Prostate gland (tissue), 2 donors: ENCODE measurements at places on chromosomes 4 and X.

- no peak for DNase-seq
- peak overlapping the region; percentile 97 for H3K27ac ChIP-seq
- no peaks in the 10 kb centered on the region for H3K27me3 ChIP-seq
- H3K36me3 ChIP-seq, result no peaks in the 10 kb centered on the region
- H3K4me3 ChIP-seq, result peak overlapping the region; percentile 73
Observed at GRCh38 chrX:49041744-49042580, 1.2 kb downstream of the TFE3 start.

- no peak overlapping the region for H3K4me3 ChIP-seq
- no peak overlapping the region for H3K27ac ChIP-seq
- H3K4me1 ChIP-seq, result no peaks in the 10 kb centered on the region
- DNase-seq, result no peak
- H3K36me3 ChIP-seq, result no peaks in the 10 kb centered on the region
- H3K27me3 ChIP-seq, result no peaks in the 10 kb centered on the region
Observed at GRCh38 chr4:36587909-36588472, 306.6 kb downstream of the DTHD1 start.

GRCh38 chrX:5236096-5236495 lies 992.6 kb downstream of the NLGN4X start:
- no peak overlapping the region for H3K27ac ChIP-seq
- H3K4me1 ChIP-seq, result no peaks in the 10 kb centered on the region
- H3K27me3 ChIP-seq, result no peaks in the 10 kb centered on the region
- DNase-seq, result no peak
- H3K4me3 ChIP-seq, result no peak overlapping the region

- no peak for DNase-seq
- H3K27me3 ChIP-seq, result peaks cover 28% of the 10 kb centered on the region
- H3K27ac ChIP-seq, result no peak overlapping the region
- H3K4me1 ChIP-seq, result no peaks in the 10 kb centered on the region
Observed at GRCh38 chr4:108170631-108171338, 2.1 kb upstream of the LEF1 start.

DNA sequence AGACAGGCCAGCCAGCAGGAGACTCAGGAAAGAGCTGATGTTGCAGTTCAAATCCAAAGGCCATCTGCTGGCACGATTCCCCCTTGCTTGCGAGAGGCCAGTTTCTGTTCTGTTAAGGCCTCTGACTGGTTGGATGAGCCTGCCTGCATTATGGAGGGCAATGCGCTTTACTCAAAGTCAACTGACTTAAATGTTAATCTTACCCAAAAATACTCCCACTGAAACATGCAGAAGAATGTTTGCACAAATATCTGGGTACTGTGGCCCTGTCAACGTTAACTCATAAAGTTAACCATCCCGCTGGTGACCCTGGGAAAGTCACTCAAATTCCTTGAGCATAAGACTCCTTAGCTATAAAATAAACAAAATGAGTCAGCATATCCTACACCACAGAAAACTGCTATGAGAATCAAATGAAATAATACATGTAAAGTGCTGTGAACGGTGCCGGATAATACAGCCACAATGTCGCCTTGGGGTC lies 326.4 kb downstream of the EVC2 start:
- no peak overlapping the region for H3K4me3 ChIP-seq
- DNase-seq, result no peak
- no peaks in the 10 kb centered on the region for H3K36me3 ChIP-seq
- no peak overlapping the region for H3K27ac ChIP-seq

- peak within 1 kb of the TSS; percentile 35 for H3K4me3 ChIP-seq
- no peak within 1 kb of the TSS for H3K27ac ChIP-seq
- no peak for DNase-seq
- no peaks in the 10 kb centered on the region for H3K36me3 ChIP-seq
- no peaks in the 10 kb centered on the region for H3K4me1 ChIP-seq
- H3K27me3 ChIP-seq, result no peaks in the 10 kb centered on the region
Observed at GRCh38 chrX:129654652-129655546, at the start of gene APLN. TSS of gene APLN (minus strand) at chrX:129654956. CDS start at chrX:129654630, 326 bp downstream.

DNA sequence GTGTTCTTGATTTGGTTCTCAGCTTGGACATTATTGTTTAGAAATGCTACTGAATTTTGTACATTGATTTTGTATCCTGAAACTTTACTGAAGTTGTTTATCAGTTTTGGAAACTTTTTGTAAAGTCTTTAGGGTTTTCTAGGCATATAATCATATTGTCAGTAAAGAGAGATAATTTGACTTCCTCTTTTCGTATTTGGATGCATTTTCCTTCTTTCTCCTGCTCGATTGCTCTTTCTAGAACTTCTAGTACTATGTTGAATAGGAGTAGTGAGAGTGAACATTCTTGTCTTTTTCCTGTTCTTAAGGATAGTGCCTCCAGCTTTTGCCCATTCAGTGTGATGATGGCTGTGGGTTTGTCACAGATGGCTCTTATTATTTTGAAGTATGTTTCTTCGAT lies 24.1 kb downstream of the TMPRSS11A start:
- H3K27ac ChIP-seq, result no peak overlapping the region
- no peaks in the 10 kb centered on the region for H3K36me3 ChIP-seq
- no peaks in the 10 kb centered on the region for H3K27me3 ChIP-seq
- H3K4me3 ChIP-seq, result no peak overlapping the region

- no peak overlapping the region for H3K4me3 ChIP-seq
- H3K4me1 ChIP-seq, result no peaks in the 10 kb centered on the region
- no peak overlapping the region for H3K27ac ChIP-seq
Observed at GRCh38 chr4:102560571-102561341, 59.6 kb downstream of the NFKB1 start.

DNA sequence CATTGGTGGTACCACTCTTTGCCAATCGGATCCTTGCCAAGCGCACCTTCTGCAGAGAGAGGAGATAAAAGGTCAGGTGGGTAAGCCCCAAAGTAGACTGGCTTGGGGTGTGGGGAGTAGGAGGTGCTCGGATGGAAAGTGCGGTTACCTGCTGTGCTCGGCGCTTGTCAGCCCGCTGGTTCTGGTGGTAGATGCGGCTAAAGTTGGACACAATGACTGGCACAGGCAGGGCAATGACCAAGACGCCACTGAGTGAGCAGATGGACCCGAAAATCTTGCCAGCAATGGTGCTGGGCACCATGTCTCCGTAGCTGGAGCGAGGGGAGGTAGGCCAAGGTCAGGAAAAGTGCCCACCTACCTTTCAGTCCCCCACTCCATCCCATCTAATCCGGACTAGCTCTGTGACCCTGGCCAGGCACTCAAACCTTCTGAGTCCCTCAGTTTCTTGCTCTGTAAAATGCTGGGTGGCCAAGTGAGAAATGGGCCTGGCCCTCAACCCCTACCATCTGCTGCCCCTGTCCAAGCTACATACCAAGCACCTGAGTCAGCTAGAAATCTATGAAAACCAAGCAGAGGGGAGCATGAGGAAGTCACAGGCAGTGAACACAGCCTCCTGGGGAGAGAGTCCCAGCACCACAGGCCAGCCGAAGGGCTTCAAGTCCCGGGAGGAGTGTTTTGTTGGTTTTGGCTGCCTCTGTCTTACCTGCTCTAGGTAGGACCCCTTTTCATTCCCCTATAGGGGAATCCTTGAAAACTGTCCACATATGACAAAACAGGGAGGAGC lies 4.7 kb downstream of the KCND1 start:
- no peaks in the 10 kb centered on the region for H3K36me3 ChIP-seq
- no peaks in the 10 kb centered on the region for H3K27me3 ChIP-seq
- no peak overlapping the region for H3K4me3 ChIP-seq
- no peak overlapping the region for H3K27ac ChIP-seq

DNA sequence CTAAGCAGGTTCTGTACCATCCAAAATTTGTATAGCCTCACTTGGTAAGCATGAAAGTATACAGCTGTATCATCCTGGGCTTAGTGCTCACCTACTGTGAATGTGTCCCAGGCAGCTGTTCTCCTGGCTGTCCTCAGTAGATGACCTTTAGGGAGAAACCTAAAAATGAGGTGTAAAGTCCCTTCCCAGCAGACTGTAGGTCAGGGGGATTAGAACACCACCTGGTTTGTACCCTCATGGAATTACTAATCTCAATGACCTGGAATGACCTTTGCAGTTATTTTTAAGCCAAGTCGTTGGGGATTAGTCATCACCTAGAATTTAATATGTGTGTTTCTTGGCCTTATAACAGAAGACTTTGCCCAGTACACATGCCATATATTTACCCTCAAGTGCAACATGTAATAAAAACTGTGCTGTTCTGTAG lies 39.1 kb upstream of the MBTPS2 start:
- no peaks in the 10 kb centered on the region for H3K4me1 ChIP-seq
- no peaks in the 10 kb centered on the region for H3K27me3 ChIP-seq
- DNase-seq, result peak; percentile 4
- H3K36me3 ChIP-seq, result no peaks in the 10 kb centered on the region
- H3K27ac ChIP-seq, result no peak overlapping the region

DNA sequence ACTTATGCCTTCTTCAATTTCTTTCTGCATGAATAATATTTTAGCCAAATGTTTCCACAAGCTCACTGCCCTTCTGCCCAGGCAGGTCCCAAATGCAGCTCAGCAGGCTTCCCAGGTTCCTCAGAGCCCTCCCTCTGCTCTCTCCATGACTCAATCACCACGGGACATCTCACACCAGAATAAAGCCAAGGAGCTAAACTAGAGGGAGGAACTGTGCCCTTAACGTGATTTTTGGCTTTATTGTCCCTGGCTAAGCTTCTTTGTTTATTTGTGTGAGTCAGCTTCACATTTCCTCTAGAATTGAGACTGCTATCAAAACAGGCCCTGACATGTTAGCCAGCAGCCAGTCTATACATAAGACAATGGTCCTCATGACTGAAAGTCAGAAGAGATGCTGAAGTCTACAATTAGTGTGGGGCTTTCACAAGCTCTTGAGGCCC lies 186.4 kb upstream of the GALNT7 start:
- DNase-seq, result peak; percentile 86
- no peaks in the 10 kb centered on the region for H3K36me3 ChIP-seq
- H3K4me1 ChIP-seq, result no peaks in the 10 kb centered on the region
- H3K4me3 ChIP-seq, result no peak overlapping the region
- no peaks in the 10 kb centered on the region for H3K27me3 ChIP-seq

- H3K27ac ChIP-seq, result no peak overlapping the region
- H3K27me3 ChIP-seq, result peaks cover 3% of the 10 kb centered on the region
- H3K36me3 ChIP-seq, result no peaks in the 10 kb centered on the region
Observed at GRCh38 chr4:4358093-4358854, 28.6 kb upstream of the NSG1 start.

- DNase-seq, result no peak
- no peaks in the 10 kb centered on the region for H3K27me3 ChIP-seq
- no peak overlapping the region for H3K27ac ChIP-seq
- H3K4me3 ChIP-seq, result no peak overlapping the region
Observed at GRCh38 chr4:54659749-54660535, 2.2 kb downstream of the KIT start.

GRCh38 chrX:110430293-110431076 lies 71.8 kb downstream of the RTL9 start:
- no peak overlapping the region for H3K4me3 ChIP-seq
- no peak for DNase-seq
- H3K4me1 ChIP-seq, result no peaks in the 10 kb centered on the region

DNA sequence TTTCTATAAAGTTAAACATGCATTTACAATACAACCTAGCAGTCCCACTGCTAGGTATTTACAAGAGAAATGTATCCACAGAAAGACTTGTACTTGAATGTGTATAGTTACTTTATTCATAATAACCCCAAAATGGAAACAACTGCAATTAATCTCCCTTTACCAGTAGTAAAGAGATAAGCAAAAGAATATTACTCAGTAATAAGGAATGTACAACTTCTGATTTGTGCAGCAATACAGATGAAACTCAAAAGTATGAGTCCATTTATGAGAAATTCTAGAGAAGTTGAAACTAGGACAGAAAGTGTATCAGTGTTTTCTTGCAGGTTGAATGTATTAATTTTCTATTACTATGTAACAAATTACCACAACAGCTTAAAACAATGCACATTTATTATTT lies 15.2 kb downstream of the USP53 start:
- no peak overlapping the region for H3K4me3 ChIP-seq
- no peaks in the 10 kb centered on the region for H3K36me3 ChIP-seq
- H3K27ac ChIP-seq, result no peak overlapping the region

- peak overlapping the region; percentile 96 for H3K27ac ChIP-seq
- H3K27me3 ChIP-seq, result no peaks in the 10 kb centered on the region
- DNase-seq, result no peak
- H3K36me3 ChIP-seq, result no peaks in the 10 kb centered on the region
- peak overlapping the region; percentile 61 for H3K4me3 ChIP-seq
Observed at GRCh38 chr4:16225167-16225862, 956 bp downstream of the TAPT1 start.

DNA sequence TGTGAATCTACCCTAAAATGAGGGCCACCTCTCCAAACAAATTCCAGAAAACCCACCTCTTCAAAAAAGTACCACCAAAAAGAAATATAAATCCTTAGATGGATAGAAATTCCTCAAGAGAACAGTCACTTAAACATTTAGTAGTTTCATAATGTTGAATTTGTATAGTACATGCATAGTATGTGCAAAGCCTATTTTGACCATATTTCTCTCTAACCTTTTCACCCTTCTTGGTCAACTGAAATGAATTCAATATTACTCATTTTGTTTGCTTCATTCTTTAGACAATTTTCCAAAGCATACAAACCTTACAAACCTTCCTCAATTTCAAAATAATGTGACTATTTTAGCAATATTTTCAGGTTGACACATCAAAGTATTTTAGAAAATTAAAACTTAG lies 4.1 kb downstream of the RHOXF1 start:
- H3K36me3 ChIP-seq, result no peaks in the 10 kb centered on the region
- H3K4me1 ChIP-seq, result no peaks in the 10 kb centered on the region
- DNase-seq, result no peak

DNA sequence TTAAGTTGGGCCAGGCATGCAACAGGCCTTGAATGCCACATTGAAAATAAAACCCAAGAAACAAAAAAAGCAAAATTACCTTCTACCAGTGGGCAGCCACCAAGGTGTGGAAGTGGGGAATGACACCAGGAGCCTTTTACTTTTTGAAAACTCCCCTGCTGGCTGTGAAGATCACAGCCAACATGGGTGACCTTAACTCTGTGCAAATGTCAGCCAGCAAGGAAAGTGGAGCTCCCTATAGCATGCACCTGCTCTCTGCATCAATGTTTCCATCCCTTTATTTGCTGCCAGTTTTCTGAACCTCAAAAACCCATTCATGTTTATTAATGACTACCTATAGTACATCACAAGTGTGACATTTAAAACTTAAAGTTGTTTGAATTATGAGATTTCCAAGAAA lies 63.7 kb downstream of the HS3ST1 start:
- no peaks in the 10 kb centered on the region for H3K36me3 ChIP-seq
- H3K4me3 ChIP-seq, result no peak overlapping the region
- DNase-seq, result no peak
- no peaks in the 10 kb centered on the region for H3K27me3 ChIP-seq
- no peaks in the 10 kb centered on the region for H3K4me1 ChIP-seq

- no peaks in the 10 kb centered on the region for H3K27me3 ChIP-seq
- H3K4me1 ChIP-seq, result no peaks in the 10 kb centered on the region
- no peaks in the 10 kb centered on the region for H3K36me3 ChIP-seq
- DNase-seq, result no peak
- no peak overlapping the region for H3K27ac ChIP-seq
Observed at GRCh38 chr4:188282471-188283232, 143.4 kb downstream of the TRIML1 start.

DNA sequence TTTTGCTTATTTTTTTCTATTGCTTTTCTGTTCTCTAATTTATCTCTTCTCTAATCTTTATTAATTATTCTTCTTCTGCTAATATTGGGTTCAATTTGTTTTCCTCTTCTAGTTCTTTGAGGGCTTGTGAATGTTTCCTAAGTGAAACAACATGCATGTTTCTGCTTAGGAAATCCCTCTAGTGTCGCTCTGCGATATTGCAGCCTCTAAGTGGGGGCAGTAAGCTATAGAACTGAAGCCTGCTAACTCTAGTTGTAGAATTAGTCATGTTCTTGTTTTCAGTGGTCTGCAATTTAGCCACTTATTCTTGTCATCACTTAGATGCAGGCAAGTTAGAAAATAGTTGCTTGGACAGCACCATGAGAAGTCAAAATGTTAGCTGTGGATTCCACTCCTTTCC lies 222.6 kb downstream of the SPIN4 start:
- no peaks in the 10 kb centered on the region for H3K36me3 ChIP-seq
- no peak for DNase-seq
- no peaks in the 10 kb centered on the region for H3K4me1 ChIP-seq
- no peaks in the 10 kb centered on the region for H3K27me3 ChIP-seq
- no peak overlapping the region for H3K4me3 ChIP-seq
- no peak overlapping the region for H3K27ac ChIP-seq
